ENCODE measurements at places on chromosomes 2 and 18.
A peak's percentile ranks its signal among the peaks of the same experiment; 100 is the strongest.

DNA sequence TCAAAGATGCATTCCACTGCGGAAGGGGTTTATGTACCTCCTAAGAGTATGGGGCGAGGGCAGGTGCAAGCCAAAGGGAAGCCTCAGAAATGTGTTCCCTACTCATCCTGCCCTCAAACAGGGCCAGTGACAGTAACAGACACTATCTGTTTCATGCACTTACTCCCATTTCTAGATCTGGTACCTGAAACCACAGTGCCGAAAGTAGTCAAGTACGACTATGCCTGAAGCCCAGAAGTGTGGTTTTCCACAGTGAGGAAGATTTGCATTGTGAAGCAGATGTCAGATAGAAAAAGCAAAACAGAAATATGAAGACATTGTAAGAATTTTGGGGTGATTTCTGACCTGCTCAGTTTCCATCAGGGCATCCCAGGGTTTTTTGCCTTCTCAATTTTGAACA lies 748.7 kb downstream of the RNF144A start:
- no peak for DNase-seq

DNA sequence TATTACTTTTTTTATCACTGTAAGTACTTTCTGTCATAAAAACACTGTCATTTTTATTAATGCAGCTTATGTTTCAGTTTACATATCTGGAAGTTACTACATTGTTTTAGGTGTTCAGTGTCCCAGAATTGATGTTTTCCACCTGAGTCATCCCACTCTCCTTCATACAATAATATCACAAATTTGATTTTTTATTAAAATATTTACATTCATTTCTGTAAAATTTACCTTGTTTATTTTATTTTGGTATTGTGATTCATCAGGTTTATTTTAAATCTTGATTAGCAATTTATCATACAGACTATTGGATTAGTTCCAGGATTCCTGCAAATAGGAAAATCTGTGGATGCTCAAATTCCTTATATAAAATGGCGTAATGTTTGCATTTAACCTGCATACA lies 1662.9 kb downstream of the SUCLG1 start:
- DNase-seq: no peak

- no peak for DNase-seq
Measured at GRCh38 chr2:190340369-190340768, 3.0 kb upstream of the INPP1 start.

- no peak for DNase-seq
Measured at GRCh38 chr2:24451805-24452501, 39.1 kb upstream of the NCOA1 start.

GRCh38 chr18:47754311-47755101 lies 176.0 kb downstream of the SMAD2 start:
- DNase-seq: peak; percentile 72

GRCh38 chr18:60684843-60685513 lies 312.4 kb upstream of the MC4R start:
- DNase-seq: no peak

DNA sequence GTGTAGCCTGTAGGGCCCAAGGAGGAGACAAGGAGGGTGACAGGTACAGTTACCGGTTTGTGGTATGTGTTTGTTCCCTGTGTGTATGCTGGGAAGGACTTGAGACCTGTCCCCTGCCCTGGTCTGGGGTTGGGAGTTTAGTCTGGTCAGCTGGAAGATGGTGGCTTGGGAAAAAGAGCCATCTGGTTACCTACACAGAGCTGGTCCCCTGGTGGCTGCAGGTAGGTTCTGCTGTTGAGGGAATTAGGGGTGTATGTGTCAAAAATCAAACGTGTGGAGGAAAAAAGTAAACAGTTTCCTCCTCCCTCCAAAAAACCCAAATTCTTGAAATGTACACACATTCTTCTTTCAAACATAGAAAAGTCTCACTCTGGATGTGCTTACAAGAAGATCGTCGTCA lies 24.3 kb downstream of the PTMA start:
- DNase-seq: no peak

- DNase-seq: no peak
Measured at GRCh38 chr2:136247204-136247950, 129.4 kb upstream of the CXCR4 start.

- no peak for DNase-seq
Measured at GRCh38 chr18:10926621-10927161, 222.7 kb downstream of the PIEZO2 start.

DNA sequence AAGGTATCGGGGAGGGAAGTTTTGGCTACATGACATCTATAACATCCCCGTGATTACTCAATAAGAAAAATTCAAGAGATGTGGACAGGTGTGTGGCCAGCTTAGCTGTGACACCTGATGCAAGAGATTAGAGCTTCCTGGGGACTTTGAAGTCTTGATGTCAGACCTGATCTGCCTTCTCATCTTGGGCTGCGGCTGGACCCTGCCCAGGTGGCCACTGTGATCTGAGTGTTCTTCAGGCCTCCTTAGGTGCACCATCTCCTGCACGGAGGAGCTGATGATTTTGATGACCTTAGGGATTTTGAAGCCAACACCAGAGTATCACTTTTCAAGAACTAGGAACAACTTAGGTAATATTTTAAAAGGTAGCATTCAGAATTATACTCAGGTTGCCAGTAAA lies 113.5 kb downstream of the FEZ2 start:
- no peak for DNase-seq

DNA sequence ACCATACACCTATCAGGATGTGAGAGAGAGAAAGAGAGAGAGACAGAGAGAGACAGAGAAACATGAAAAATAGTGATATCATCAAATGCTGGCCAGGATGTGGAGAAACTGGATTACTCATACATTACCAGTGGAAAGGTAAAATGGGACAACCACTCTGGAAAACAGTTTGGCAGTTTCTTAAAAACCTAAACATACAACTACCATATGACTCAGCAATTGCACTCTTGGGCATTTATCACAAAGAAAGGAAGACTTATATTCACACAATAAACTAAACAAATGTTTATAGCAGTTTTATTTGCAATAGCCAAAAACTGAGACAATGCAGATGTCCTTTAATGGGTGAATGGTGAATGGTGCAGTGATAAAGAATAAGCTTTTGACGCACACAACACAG lies 29.1 kb downstream of the SLC4A3 start:
- DNase-seq: no peak

GRCh38 chr2:191217580-191217979 lies 27.6 kb upstream of the MYO1B start:
- DNase-seq: no peak

DNA sequence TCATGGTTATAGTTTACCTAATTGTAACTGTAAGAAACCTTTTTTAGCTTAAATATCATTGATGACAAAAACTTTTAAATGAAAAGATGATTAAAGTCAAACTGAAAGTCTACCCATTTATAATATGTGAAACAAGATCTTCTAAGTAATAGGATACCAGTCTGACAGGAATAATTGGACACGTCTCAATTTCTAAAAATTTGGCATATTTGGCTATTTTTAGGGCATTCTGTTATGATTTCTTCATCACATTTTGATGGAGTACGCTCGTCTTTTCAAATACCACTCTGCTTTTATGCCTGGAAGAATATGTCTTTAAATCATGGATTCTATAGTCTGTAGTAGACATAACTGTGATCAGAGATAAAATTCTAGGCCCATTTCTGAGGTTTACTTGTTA lies 1.3 kb downstream of the R3HDM1 start:
- no peak for DNase-seq

DNA sequence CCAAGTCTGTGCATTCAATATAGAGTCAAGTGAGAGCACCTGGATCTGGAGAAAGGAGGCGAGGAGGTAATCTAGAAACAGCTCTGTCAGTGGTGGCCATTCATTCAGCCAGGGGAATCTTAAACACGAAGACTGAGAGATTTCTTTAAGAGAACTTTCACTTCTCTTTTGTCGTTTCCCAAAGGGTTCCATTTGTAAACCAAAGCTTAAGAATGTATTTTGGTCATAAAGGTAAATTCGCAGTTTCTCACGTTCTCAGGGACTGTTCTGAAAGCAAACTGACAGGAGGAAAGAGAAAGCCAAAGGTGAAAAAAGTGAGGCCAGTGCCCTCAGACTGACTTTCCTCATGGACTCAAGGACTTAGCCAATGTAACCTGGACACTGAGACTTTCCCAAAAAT lies 513.5 kb downstream of the CMPK2 start:
- DNase-seq: no peak

DNA sequence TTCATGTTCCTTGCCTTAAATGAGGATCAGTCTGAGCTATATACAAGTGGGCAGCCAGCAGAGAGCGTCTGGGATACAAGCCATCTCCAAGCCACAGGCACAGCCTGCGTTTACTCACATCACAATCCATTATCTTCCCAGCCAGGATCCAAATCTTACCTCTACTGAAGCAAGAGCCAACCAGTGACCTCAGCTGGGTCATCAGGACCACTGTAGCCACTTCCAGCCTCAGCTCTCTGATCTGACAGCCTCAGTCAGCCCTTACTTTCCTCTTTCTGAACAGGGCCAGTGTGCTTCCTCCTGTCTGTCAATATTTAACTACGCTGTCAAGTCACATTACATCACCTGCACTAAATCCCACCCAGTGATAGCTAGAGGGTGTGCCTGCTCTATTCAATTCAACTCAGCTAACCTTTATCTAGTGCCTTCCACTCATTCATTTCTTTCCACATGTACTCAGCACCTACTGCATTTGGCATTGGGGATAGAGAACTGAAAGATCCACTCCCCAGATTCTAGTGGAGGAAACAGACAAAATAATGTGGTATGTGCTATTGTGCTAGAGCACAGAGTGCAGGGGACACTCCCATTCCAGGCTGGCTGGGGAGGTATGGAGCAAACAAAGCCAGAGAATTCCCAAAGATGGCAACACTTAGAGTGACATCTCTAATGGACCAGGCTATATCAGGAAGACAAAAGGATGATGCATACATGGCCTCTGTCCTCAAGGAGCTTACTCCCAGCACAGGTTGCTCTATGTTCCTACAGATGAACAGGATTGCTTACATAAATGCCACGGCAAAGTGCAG lies 146.5 kb downstream of the NCKAP5 start:
- no peak for DNase-seq

GRCh38 chr2:218880102-218880858 lies at the start of gene WNT10A:
Gene WNT10A, plus strand, starts transcription at chr2:218880852. Its CDS starts 144 bp downstream, at chr2:218880996.
- no peak for DNase-seq
